Spinal cord (tissue), 10 donors: ENCODE measurements at places on chromosomes 2 and 18. TPM values are rescaled to one million over a fixed set of nuclear protein-coding genes. Genes with fewer than 3 reads are reported as not detected.

DNA sequence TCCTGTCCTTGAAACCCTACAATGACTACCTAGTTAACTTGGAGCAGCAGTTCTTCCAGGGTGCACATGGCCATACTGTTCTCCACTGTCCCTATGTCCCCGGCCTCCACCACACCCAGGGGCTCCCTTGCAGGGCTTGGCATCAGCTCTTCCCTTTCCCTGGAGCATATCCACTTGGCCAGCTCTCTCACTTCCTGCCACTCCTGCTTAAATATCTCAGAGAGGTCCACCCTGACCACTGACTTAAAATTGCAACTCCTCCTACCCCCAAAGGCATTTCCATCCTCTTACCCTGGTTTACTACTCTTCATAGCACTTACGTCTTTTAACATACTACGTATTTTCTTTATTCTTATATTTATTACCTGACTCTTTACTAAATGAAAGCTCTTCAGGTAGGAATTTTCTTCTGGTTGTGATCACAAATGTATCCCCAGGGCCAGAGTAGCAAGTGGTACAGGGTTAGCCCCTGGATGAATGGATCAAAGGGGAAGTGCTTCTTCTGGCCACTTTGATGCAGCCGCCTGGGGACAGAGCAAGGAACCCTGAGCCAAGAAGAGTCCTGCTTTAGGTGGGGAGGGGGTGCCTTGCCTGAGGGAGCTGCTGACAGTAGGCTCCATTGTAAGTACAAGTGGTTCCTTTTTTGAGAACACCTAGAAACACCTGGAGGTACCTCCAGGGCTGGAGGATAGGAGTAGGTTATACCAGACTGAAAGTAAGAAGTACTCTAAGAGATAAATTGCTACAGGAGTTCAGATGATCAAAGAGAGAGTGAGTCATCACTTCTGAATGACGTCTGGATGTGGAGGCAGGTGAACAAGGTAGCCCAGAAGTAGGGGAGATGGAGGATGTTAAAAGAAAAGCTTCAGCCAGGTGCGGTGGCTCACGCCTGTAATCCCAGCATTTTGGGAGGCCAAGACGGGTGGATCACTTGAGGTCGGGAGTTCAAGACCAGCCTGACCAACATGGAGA lies 82.2 kb downstream of the SOCS6 start:
- H3K4me3 ChIP-seq = no peak overlapping the region
- H3K36me3 ChIP-seq = no peaks in the 10 kb centered on the region

DNA sequence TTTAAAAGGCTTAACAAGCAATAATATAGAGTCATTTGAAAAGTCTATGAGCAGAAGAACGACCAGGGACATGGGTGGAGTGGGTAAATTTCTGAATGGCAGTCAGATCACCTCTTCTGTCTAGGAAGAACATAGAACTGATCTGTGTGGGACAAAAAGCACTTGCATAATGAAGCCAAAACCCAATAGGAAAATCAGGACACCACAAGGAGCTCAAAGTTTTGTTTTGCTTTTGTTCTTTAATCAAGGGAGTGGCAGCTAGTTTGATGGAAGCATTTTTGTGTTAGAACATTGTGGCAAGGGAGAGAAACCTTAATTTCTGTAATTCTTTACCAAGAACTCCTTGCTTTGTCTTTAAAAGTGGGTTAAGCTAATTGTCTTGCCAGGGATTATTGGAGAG lies 240.2 kb upstream of the TANK start:
- H3K27me3 ChIP-seq = no peaks in the 10 kb centered on the region
- no peak overlapping the region for H3K27ac ChIP-seq
- no peak for DNase-seq
- no peaks in the 10 kb centered on the region for H3K4me1 ChIP-seq
- H3K4me3 ChIP-seq = no peak overlapping the region

GRCh38 chr2:41621095-41621494 lies 426.7 kb upstream of the PKDCC start:
- no peaks in the 10 kb centered on the region for H3K4me1 ChIP-seq
- no peak overlapping the region for H3K27ac ChIP-seq
- no peak overlapping the region for H3K4me3 ChIP-seq
- no peaks in the 10 kb centered on the region for H3K36me3 ChIP-seq

GRCh38 chr18:4035521-4035920 lies 419.6 kb downstream of the DLGAP1 start:
- no peaks in the 10 kb centered on the region for H3K36me3 ChIP-seq
- no peaks in the 10 kb centered on the region for H3K4me1 ChIP-seq
- no peak overlapping the region for H3K4me3 ChIP-seq
- H3K27me3 ChIP-seq = no peaks in the 10 kb centered on the region

- peaks cover 35% of the 10 kb centered on the region for H3K27me3 ChIP-seq
- H3K36me3 ChIP-seq = no peaks in the 10 kb centered on the region
- H3K4me3 ChIP-seq = no peak overlapping the region
- H3K4me1 ChIP-seq = peaks cover 22% of the 10 kb centered on the region
- no peak for DNase-seq
Measured at GRCh38 chr2:73980566-73980965, 4.1 kb upstream of the TET3 start.

DNA sequence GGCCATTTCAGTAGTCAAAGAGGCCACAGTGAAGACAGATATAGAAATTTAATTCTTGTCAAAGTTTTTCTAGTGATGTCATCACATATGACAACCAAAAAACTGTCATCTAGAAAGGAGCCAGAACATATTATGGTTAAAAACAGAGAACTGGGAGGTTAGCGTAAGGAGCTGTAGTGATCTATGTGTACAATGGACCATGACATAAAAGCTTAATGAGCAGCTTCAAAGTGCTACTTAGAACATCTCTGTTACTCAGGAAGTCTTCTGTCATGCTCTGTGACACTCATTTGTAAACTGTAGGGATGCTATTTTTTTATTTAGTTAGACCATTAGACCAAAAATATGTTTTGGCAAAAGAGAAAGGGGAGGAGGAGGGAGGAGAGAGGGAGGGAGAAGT lies 57.3 kb downstream of the CMPK2 start:
- H3K27ac ChIP-seq = no peak overlapping the region
- H3K27me3 ChIP-seq = no peaks in the 10 kb centered on the region
- no peaks in the 10 kb centered on the region for H3K4me1 ChIP-seq
- no peaks in the 10 kb centered on the region for H3K36me3 ChIP-seq

GRCh38 chr2:194674043-194674442 lies 983.0 kb upstream of the SLC39A10 start:
- H3K4me3 ChIP-seq = no peak overlapping the region
- no peak for DNase-seq
- H3K4me1 ChIP-seq = no peaks in the 10 kb centered on the region
- H3K27ac ChIP-seq = no peak overlapping the region
- H3K27me3 ChIP-seq = no peaks in the 10 kb centered on the region

GRCh38 chr2:39000552-39000951 lies 110.9 kb downstream of the ARHGEF33 start:
- no peaks in the 10 kb centered on the region for H3K27me3 ChIP-seq
- H3K4me3 ChIP-seq = no peak overlapping the region
- peaks cover 4% of the 10 kb centered on the region for H3K4me1 ChIP-seq
- no peak overlapping the region for H3K27ac ChIP-seq
- DNase-seq = no peak
- peaks cover 12% of the 10 kb centered on the region for H3K36me3 ChIP-seq

DNA sequence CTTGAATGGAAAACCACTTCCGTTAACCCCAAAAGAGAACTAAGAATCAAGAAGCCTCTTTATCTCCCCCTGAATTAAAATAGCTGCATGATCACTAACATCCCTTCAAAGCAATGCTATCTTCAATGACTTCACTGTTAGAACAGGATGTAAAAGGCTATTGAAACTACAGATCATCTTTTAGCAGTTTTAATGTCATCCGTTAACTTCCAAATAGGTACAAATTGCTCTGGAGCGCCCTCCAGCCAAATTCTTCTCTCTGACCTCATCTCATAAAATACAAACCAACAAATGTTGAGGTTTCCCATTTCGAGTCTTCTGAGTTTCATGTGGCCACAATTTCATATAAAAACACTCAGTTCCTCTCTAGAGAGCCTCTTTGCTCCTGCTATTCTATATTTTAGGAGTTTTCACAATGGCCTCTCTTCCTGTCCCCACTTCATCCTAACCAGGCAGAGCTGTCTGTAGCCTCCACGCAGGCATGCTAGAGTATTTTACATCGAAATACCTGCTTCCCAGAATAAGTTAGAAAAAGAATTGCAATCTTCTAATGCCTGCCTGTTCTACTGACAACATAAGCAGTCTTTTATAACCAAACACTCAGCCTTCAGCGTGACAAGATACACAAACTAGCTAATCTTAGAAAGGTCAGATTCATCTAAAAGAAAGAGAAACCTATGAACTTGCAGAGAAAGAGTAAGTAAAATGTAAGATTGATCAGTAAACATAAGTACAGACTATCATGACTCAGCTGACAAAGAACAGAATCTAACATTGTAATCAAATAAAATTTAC lies 37.9 kb downstream of the B4GALT6 start:
- H3K4me1 ChIP-seq = peaks cover 3% of the 10 kb centered on the region
- H3K27me3 ChIP-seq = no peaks in the 10 kb centered on the region
- H3K36me3 ChIP-seq = no peaks in the 10 kb centered on the region
- DNase-seq = no peak
- H3K27ac ChIP-seq = no peak overlapping the region
- H3K4me3 ChIP-seq = no peak overlapping the region

GRCh38 chr2:174341293-174341994 lies 6.7 kb downstream of the SP9 start:
- H3K36me3 ChIP-seq = no peaks in the 10 kb centered on the region
- peaks cover 42% of the 10 kb centered on the region for H3K4me1 ChIP-seq
- H3K27ac ChIP-seq = no peak overlapping the region
- H3K27me3 ChIP-seq = peaks cover 91% of the 10 kb centered on the region

DNA sequence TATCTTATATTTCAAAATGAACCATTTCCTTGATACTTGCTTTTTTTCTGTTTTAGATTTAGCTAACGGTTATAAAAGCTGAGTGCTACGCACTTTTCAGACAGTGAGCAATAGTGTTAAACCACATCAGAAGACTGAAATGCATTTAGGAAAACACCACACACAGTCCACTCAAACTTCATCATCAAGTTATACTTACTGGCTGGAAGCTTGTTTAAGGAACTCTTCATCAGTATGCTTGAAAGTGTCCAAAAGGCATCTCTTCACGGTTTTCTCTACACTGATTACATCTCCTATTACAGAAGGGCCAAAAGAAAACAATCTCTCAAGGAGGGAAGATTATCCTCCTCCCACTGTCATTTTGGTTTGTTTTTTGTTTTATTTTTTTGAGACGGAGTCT lies 19.7 kb downstream of the ILKAP start:
- H3K27me3 ChIP-seq = no peaks in the 10 kb centered on the region
- H3K4me1 ChIP-seq = no peaks in the 10 kb centered on the region
- H3K27ac ChIP-seq = no peak overlapping the region
- no peak overlapping the region for H3K4me3 ChIP-seq
- H3K36me3 ChIP-seq = peaks cover 71% of the 10 kb centered on the region
- DNase-seq = no peak

DNA sequence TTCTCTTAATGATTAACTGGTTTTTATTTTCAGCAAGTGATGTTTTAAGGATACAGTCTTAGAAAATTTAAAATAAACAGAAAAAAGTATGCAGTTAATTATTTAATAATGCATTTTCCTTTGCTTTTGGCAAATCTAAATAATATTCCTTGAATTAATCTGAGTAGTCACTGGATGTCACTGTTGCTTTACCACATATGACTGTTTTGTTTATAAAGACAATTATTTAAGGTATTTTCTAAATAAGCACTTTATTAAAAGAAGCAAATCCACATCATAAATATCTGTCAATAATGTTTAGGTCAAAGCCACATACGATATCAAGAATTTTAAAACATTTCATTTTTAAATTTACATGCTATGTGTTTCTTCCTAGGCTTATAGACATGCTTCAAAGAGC lies 40.6 kb upstream of the TFPI start:
- H3K27me3 ChIP-seq = no peaks in the 10 kb centered on the region
- no peaks in the 10 kb centered on the region for H3K4me1 ChIP-seq
- no peaks in the 10 kb centered on the region for H3K36me3 ChIP-seq
- peak; percentile 77 for DNase-seq

- no peak overlapping the region for H3K27ac ChIP-seq
- peaks cover 11% of the 10 kb centered on the region for H3K4me1 ChIP-seq
- no peak for DNase-seq
- H3K27me3 ChIP-seq = no peaks in the 10 kb centered on the region
- peaks cover 4% of the 10 kb centered on the region for H3K36me3 ChIP-seq
Measured at GRCh38 chr18:45962866-45963265, 4.3 kb downstream of the EPG5 start.

DNA sequence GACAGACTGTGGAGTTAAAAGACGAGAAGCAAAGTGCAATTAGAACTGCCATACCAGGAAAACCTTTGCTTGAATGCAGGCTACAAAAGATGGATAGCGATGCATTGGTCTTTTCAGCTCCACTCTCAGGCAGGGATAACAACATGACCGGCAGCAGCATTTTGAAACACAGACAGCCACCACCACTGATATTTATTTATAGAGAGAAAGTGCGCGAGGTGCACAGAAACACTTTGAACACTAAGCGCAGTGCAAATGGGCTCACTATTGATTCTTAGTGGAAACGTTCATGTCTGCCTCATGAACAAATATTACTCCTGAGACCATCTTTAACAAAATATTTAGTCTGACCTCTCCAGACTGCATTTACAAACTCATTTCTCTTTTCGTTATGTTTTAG lies 32.9 kb downstream of the CAVIN2 start:
- no peaks in the 10 kb centered on the region for H3K4me1 ChIP-seq
- no peaks in the 10 kb centered on the region for H3K27me3 ChIP-seq
- H3K4me3 ChIP-seq = no peak overlapping the region
- H3K27ac ChIP-seq = no peak overlapping the region

DNA sequence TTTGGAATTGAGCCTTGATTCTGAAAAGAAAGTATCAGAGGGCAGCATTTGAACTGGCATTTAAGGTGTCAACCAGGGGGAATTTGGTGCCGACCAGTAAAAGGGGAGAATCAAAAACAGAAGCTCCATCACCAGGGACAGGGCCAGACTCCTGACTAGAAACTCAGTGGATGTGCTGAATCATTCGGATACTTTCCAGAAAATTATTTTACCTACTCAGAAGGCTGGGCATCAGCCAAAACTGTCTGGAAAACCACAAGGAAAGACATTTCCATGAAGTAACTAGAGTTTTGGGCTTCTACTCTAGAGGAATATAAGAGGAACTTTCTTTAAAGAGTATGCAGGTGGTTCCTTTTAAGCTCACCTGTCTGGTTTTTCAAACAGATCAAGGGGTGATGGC lies 756.6 kb downstream of the RNF144A start:
- no peak overlapping the region for H3K27ac ChIP-seq
- no peak overlapping the region for H3K4me3 ChIP-seq
- H3K4me1 ChIP-seq = no peaks in the 10 kb centered on the region
- H3K27me3 ChIP-seq = no peaks in the 10 kb centered on the region

- H3K27ac ChIP-seq = no peak overlapping the region
- no peak for DNase-seq
- H3K4me3 ChIP-seq = no peak overlapping the region
Measured at GRCh38 chr2:109611467-109612095, 2.2 kb downstream of the SEPTIN10 start.

The TXNL1 gene
- total RNA-seq = 57.9 TPM

The GALNT3 gene
- 6.7 TPM for total RNA-seq

The CARF gene
- total RNA-seq = 24.9 TPM

The BMP10 gene
- total RNA-seq = not detected

The IFT172 gene
- total RNA-seq = 48.4 TPM

The ELP2 gene
- 96.0 TPM for total RNA-seq

The RND3 gene
- total RNA-seq = 62.7 TPM

The NT5C1B gene
- not detected for total RNA-seq

The CLEC4F gene
- total RNA-seq = not detected
